Cardiac muscle cell (in vitro differentiated cells and primary cell): ENCODE measurements at places on chromosomes 1 and 21. TPM values are rescaled to one million over a fixed set of nuclear protein-coding genes. Genes with fewer than 3 reads are reported as not detected.

ETNK2 gene
- polyA plus RNA-seq = 18.0 and 29.9 TPM in 2 replicates

GRCh38 chr1:63329621-63330330 is 7.4 kb downstream of the FOXD3 start:
- DNase-seq = no peak

DNA sequence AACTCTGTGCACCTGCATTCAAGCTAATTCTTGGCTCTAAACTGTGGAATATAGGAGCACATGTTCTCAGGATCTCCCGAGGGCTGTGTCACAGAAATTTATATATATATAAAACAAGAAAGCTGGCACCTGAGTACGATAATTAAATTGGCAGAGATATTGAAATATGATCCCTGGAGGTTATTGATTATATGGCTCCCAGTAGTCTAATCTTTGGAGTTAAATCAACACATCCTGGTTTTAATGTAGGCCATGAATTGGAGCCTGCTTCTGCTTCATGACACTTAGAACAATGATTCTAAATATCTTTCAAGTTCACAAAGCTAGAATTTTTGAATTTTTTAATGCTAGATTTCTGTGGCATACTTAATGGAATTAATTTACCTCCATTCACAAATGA is 84.3 kb downstream of the CTH start:
- DNase-seq = no peak

ARV1 gene
- polyA plus RNA-seq = 34.9 and 40.3 TPM in 2 replicates

ECM1 gene
- 1.9 and 2.9 TPM in 2 replicates for polyA plus RNA-seq

GRCh38 chr21:44552136-44552535 is 831 bp upstream of the KRTAP10-2 start:
- no peak for DNase-seq

- DNase-seq = no peak
Measured at GRCh38 chr1:19395678-19396192, 83.6 kb downstream of the SLC66A1 start.

KCNJ9 gene
- polyA plus RNA-seq = 0.09 TPM in 1 of 2 replicates, not detected in the other

GRCh38 chr1:112444269-112444668 is 48.3 kb downstream of the CTTNBP2NL start:
- no peak for DNase-seq

DNA sequence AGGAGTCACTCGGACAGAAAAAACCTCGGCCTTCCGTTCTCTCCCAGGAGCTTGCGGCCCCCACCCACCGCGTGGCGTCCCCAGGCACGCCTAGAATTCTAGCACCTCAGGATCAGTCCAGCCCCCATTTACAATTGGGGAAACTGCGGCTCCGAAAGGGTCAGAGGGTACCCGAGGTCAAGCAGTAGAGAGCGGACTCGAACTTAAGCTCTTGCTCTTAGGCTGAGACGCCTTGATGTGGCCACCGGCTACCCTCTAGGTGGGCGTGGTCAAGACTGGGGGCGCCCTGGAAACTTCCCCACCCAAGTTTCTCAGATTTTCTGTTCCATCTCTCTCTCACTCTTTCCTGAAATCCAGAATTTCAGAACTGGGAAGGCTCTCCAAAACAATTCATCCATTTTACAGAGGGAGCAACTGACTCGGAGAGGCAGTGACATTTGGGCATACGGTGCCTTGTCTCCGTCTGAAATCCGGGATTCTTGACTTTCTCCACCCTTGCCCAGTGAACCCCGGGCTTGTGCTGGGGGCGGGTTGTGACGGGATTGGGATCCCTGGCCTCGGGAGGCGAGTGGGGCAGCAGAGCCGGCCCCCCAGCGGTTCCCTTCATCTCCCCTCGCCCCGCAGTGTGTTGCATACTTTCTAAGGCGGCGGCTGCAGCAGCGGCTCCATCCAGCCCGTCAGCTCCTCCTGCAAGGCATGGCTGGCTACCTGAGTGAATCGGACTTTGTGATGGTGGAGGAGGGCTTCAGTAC is 777 bp downstream of the AZIN2 start:
- DNase-seq = peak; percentile 22

GRCh38 chr1:50976890-50977574 is 7.0 kb downstream of the CDKN2C start:
- no peak for DNase-seq

OLFML2B gene
- 1.9 TPM in 1 of 2 replicates, not detected in the other for polyA plus RNA-seq

- no peak for DNase-seq
Measured at GRCh38 chr1:2496087-2496622, 20.1 kb downstream of the PLCH2 start.

KLHL21 gene
- 37.3 and 40.6 TPM in 2 replicates for polyA plus RNA-seq

KCNA10 gene
- polyA plus RNA-seq = not detected in 2 replicates

SELENBP1 gene
- polyA plus RNA-seq = 43.6 and 69.0 TPM in 2 replicates

- DNase-seq = peak; percentile 65
Measured at GRCh38 chr1:171486048-171486519, 754 bp downstream of the PRRC2C start.

- no peak for DNase-seq
Measured at GRCh38 chr21:44052830-44053226, 40.7 kb downstream of the TRAPPC10 start.

DNA sequence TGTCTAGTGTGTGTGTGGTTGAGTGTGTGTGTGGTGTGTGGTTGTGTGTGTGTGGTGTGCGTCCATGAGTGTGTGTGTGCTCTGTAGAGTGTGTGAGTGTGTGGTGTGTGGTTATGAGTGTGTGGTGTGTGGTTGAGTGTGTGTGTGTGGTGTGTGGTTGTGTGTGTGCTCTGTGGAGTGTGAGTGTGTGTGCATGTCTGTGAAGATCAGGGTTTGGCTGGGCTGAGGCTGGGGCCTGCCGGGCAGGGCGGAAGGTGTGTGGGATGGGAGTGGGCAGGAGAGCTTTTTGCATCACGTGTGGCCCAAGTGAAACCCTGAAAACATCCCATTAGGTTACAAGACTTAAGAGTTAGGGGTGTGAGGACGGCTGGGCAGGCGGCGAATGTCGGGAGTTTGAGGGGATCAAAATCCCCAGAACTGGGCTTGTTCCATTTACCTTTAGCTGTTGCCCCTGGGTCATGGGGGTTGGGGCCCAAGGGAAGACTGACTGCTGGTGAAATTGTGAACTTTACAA is 2.9 kb upstream of the FCMR start:
- DNase-seq = no peak

GRCh38 chr1:33469691-33470090 is 2.8 kb upstream of the ZSCAN20 start:
- DNase-seq = no peak

SAMD13 gene
- polyA plus RNA-seq = 4.9 and 6.1 TPM in 2 replicates

- no peak for DNase-seq
Measured at GRCh38 chr1:115762779-115763178, 5.7 kb downstream of the CASQ2 start.

DNA sequence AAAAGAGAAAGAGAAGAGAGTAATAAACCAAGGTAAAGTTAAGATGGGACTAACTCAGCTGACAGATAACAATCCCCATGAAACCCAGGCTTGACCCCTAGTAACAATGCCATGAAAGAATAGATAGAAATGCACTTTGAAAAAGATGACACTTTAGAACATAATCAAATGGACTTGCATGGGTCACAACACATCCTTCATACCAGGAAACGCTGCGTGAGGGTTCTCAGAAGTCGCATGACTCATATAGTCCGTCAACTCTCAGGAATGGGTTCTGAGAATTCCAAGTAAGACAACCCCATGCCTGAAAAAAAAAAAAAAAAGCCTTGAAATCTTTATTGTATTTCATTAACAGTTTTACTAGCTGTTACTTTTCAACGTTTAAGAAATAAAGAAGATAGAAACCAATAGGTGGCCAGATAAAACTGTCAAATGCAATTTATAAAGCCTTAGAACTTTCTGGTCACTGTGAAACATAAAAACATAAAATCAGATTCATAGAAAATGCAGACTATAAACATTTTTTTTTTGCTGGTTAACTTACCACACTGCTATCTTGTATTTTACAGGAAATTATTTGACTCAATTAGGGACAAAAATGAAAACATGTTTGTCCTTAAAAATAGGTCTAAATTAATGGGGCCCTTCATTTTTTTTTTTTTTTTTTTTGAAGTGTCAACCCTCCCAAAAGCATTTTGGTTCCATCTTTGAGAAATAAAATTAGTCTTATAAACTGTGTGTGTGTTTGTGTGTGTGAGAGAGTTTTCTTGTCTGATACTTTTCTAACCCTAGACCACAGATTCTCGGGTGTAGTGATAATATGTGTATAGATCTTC is 202.1 kb downstream of the NCAM2 start:
- peak; percentile 98 for DNase-seq

C1orf56 gene
- 15.6 TPM in 2 replicates for polyA plus RNA-seq

DNA sequence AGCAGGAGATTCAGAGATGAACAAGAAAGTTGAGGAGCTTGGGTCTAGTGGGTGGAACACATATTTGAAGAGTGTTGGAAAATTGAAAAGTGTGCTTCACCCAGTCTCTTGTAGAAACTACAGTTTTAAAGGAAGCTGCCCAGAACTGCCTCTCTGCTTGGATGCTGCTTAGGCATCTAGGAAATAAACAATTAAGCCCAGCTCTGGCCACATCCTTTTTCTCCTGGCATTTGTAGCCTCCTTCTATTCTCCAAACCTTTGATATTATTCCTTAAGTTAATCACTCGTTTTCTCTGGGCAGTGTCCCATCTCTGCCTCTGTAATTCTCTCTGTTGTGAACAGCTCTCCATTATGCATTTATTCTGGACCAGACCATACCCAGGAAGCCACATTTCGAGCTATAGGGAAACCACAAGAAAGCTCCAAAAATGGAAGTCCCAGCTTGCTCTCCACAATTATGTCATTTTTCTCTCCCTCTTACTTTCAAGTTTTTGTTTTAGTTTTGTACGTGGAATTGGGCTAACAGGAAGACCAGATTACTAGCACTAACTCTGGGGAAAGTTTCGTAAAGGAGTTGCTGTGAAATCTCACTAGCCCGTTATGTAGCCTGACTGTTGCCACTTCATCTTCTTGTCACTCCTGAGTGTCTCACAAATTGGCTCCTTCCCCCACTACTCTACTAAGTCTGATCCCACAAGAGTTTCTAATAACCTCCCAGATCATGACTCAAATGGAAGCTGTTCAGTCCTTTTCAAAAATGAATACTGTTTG is 102.2 kb downstream of the NTMT2 start:
- DNase-seq = peak; percentile 29

GSTM5 gene
- polyA plus RNA-seq = not detected in 2 replicates

- DNase-seq = no peak
Measured at GRCh38 chr1:105608713-105609112, 1447.8 kb upstream of the PRMT6 start.

GRCh38 chr21:33401630-33401992 is 1.6 kb upstream of the IFNGR2 start:
- no peak for DNase-seq

- peak; percentile 2 for DNase-seq
Measured at GRCh38 chr21:15947677-15948076, 217.9 kb downstream of the USP25 start.

- DNase-seq = no peak
Measured at GRCh38 chr1:104163912-104164476, 414.3 kb downstream of the AMY1C start.
